Activated T-helper 9 cell treated with anti-CD3 and anti-CD28 coated beads, Interleukin-2, amount 50 U/mL, for 16 hours (primary cell): ENCODE measurements at places on chromosomes 3 and 15.

DNA sequence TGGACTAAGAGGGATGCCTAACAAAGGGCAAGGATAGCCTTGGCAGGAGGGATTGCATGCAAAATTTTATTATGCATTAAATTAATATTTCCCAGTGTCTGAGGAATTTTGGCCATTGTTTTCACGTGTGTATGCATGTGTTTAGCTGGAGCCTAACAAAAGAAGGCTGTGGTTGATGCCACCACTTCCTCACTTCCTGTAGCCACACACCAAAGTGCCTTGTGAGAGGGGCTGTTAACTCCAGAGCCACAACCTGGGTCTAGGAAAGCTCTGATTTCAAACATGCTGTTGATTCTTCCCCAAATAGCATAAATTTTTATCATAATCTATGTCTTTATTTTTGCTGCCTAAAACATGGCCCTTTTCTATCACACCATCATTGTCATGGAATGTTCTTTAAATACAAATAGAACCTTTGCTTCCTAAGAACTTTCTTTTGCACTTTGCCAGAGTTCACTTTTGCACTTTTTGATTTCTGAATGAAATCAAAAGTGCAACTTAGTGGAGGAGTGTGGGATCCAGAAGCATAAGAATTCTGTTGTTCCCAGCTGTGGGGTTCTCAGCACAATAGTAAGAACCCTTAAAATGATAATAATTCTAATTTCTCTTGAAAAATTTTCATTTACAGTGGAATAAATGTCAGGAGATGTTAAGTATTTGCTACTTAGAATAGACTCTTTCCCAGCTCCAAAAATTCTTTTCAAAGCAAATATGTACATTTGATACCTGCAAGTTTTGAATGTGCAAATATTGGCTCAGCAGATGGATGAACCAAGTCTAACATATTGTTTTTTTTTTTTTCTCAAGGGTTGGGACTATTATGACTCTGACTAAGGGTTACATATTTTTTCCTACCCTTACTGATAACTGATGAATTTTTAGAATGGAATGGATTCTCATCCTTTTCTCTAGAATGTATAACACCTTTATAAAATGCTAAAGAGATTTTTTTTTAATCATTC is 35.6 kb upstream of the SPTSSB start:
- DNase-seq = no peak

GRCh38 chr15:89575656-89576416 is 567 bp downstream of the TICRR start:
- peak; percentile 2 for DNase-seq

- no peak for DNase-seq
These were observed 234.1 kb downstream of the STAG1 start for GRCh38 chr3:136518102-136518501.

- no peak for DNase-seq
These were observed 11.0 kb downstream of the ANKRD63 start for GRCh38 chr15:40271685-40272484.

- DNase-seq = no peak
These were observed 37.9 kb downstream of the ANKDD1A start for GRCh38 chr15:64949383-64950186.

DNA sequence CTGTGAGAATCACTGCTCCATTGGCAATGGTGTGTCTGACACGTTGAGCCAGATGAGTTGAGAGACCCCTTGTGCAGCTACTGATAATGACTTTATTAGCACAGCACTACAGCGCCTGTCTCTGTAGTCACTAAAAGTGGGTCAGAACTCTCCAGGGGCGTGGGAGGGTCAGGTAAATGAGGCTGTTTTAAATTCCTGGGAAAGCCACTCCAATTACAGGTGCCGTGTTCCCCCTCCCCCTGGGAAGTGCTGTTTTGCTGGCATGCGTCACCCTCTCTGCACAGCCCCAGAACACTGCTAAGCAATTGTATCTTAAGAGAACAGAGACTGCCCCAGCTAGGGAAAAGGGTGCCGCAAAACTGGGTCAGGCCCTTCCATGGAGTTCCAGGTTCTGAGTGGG is 21.5 kb upstream of the CPNE9 start:
- no peak for DNase-seq

DNA sequence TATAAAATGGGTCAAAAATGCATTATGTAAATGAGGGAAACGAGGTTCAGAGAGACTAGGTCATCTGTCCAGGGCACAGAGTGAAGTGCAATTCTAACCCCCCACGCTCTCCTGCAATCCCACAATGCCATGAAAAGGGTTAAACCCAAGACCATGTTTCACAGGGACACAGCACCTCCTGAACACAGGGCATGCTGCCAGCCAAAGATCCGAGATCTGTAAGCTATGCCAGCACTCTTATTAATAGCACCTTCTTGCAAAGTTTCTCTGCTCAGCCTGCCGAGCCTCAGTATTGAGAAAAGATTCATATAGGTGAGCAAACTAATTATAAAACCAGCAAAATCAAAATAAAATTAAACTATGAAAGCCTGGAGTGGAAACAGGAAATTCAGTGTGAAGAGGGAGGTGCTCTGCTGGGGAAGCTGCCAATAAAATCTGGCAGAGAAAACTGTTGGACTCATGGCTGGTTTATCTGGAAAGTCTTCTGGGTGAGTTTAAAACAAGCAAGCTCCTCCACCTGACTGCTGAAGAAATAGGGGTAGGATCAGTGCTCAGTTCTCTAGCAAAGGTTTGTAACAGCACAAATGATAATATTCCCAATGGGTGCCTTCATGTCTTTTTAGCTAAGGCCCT is 50.3 kb downstream of the LRIG1 start:
- DNase-seq = no peak

- DNase-seq = no peak
These were observed 36.0 kb downstream of the PSTPIP1 start for GRCh38 chr15:77030928-77031375.

DNA sequence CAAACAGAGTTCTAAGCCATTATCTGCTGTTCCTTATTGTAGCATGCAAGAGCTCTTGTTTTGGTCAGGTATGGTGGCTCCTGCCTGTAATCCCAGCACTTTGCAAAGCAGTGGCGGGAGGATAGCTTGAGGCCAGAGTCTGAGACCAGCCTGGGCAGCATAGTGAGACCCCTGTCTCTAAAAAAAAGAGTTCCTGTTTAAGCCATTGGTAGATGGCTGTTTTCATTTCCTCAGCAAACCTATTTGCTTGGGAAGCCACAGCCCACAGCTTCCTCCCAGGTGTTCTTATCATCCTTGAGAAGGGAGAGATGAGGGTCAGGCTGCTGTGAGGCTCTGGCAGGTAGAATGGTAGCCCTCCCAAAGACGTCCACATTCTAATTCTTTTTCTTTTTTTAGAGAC is 24.4 kb upstream of the FAM81A start:
- DNase-seq = no peak

DNA sequence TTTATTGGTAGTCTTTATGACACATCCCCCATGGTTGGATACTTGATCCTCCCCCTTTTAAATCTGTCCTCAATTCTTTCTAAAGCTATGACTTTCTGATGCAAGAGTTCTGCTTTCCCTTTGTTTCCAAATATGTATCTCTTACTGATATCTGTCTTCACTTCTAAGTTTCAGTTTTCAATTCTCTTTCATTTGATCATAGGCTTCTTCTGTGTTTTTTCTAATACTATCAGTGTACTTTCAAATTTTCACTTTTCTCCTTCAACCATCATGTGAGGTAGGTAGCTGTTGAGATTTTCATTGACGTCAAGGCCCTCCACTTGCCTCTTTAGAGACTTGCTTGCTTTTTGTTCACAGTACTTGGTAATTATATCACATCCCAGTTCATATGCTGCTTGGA is 436.5 kb downstream of the CNTN4 start:
- DNase-seq = no peak

DNA sequence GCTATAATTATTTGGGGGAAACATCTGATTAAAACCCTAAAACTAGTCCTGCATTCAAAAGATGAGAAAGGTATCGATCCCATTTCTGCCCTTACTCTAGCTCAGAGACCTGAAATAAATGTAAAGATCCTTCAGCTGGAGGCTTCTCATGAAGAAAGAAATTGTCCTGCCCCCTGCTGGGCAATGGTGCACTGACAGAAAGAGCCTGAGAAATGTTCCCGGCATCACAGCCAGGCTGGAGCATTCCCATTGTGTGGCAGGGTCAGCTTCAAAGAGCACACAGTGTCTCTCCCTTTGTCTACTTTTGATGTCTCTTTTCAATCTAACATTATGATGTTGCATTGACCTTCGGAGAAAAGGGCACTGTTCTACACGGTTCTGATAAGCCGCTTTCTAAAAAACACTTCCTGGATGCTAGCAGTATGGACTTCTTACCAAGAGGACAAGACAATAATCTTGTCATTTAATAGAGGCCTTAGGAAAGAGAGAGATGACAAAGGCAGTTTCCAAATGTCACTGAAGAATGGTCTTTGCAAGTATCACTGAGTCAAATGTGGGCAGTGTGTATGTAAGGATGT is 287.5 kb downstream of the MAGI1 start:
- no peak for DNase-seq

DNA sequence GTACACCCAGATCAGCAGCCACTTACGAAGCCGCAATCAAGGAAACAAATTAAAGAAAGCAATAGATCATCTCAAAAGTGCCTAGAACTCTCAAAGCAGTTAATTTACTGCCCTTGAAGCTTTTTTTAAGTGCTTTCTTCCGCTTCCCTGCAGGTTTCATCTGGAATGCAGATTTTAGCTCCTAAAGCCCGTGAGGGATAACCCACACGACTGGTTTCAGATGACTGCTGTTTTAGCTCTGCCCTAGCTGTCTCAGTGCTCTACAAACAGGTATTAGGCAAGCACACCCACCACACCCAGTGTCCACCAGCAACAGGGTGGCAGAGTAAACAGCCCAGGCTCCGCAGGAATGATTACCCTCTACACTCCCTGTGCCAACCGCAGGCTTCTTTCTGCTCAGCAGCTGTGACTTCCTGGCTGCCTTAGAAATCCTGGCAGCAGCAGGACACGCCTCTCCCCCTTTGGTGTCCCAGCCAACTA is 126.0 kb downstream of the FMN1 start:
- no peak for DNase-seq

GRCh38 chr3:121488628-121489027 is 57.2 kb downstream of the POLQ start:
- no peak for DNase-seq

GRCh38 chr3:133474817-133475216 is 75.0 kb downstream of the BFSP2 start:
- DNase-seq = no peak

- DNase-seq = no peak
These were observed 75.8 kb downstream of the RPL39L start for GRCh38 chr3:187063286-187064121.

- DNase-seq = no peak
These were observed 110.0 kb downstream of the AQP9 start for GRCh38 chr15:58247855-58248842.

DNA sequence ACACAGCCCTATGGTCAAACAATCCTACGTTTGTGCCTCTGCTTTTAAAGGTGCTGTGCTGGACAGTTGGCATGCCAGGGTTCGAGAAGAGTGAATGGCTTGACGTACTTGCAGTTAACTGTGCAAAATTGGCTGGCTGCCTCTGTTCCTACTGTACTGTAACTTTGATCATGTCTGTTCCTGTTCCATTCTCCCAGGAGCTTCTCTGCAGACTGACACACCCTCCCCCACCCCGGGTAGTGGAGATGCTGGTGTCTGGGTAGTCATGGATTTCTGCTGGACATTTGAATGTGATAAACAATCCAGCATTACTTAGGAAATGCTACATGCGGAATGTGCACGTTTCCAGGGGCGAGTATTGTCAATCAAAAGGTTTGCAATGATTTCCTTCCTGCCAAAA is 6.5 kb upstream of the VILL start:
- DNase-seq = no peak

DNA sequence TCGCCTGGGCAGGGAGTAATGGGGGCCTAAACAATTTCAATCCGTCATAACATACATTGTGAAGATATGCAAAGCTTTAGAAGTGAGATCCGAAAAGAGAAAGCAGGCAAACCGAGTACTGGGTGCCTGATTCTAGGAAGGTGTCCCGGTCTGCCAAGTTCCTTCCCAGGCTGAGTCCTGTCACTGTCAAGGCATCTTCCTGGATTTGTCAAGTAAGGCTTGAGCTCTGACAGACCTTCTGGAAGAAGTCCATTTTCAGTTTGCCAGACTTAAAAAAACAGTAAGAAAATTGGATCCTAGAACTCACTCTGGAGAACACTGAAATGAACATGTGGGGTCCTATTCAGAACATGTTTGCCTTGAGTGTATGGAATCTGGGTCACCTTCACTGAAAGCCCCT is 253.9 kb downstream of the RORA start:
- DNase-seq = no peak

DNA sequence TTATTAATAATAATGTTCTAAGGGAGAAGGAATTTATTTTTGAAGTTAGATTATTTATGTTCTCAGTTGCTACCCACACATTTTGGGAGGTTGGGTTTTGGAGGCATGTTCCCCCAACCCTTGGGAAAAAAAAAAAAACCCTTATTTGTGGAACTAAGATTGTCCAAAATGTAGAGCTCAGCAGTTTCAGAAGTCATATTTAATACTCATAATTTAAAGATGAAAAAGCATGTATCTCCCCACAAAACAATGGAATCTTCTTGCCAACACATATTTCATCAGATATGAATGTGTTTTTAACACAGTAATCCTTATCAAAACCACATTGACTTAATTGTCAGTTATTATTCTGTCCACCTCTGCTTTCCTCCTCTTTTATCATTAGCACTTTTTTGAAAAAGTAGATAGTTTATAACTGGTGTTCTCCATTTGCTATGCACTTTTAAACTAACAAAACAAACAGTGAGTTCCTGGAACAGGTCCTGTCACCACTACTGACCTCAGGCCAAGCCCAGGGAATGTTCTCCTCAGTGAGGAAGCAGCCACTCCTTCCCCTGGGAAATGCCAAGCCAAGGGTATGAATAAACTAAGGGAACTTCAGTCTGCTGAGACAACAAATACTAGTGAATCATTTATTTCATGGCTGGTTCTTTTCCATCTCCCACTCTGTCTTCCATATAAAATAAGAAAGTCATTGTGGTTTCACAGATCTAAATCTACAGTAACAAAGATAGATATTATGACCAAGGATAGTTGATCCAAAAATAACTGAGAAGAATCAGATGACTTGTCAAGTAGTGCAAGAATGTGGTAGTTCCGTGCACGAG is 414.4 kb upstream of the ALCAM start:
- no peak for DNase-seq

GRCh38 chr15:48559285-48559684 is 86.2 kb downstream of the FBN1 start:
- DNase-seq = no peak

DNA sequence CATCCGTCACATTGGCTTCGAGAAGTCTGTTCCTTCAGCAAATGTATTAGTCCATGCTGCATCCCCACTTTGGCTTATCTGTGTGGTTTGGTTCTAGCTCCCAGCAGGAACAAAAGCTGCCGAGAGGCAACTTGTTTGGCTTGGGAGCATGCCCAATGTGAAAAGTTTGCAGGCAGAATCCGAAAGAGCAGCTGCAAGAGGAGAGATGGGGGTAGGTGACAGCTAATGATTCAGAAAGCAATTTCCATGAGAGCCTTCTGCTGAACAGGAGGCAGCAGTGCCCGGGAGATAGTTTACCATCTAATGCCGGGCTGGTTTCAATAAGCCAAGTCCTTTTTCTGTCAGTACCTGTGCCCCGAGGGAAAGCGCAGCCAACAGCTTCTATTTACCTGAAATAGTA is 60.2 kb downstream of the GRM7 start:
- DNase-seq = no peak
